GM23338 (cell line): ENCODE measurements at places on chromosomes 13 and 19.

- DNase-seq = no peak
Measured at GRCh38 chr13:33251131-33251661, 34.4 kb downstream of the STARD13 start.

GRCh38 chr13:99565478-99566124, 64.3 kb downstream of the TM9SF2 start:
- DNase-seq = peak; percentile 59

- DNase-seq = no peak
Measured at GRCh38 chr13:95708811-95709500, 32.0 kb downstream of the DNAJC3 start.

DNA sequence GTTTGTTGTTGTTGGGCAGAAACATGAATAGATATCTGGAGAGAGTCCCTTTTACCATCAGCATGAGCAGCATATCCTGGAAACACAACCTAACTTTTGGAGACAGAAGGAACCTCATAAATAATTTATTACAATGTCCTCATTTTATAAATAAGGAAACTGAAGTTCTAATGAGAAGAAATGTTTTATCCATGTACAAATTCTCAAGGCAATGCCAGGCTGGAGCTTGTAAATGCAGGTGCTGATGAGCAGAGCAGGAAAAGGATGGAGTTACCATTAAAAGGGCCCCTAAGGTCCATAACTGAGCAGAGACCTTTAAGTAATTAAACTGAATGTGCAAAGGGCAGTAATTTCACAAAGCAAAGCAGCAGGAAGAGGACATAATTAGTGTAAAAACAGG, 17.3 kb downstream of the LCP1 start:
- DNase-seq = no peak

DNA sequence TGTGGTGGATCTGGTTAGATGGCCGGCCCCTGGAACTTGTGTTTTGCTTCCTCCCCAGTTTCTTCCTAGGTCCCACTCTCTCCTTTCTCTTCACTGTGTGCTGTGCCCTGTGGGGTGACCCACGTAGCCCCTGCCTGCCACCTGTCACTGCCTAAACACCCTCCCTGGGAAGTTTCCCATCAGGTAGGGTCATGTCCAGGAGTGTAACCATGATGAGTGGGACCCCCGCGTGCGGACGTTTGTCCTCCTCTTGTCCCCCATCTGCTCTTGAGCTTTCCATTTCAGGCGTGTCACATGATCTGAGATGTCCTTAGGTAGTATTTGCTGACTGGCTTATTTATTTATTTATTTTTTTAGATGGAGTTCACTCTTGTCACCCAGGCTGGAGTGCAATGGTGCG, 61.3 kb downstream of the ARHGEF7 start:
- no peak for DNase-seq

DNA sequence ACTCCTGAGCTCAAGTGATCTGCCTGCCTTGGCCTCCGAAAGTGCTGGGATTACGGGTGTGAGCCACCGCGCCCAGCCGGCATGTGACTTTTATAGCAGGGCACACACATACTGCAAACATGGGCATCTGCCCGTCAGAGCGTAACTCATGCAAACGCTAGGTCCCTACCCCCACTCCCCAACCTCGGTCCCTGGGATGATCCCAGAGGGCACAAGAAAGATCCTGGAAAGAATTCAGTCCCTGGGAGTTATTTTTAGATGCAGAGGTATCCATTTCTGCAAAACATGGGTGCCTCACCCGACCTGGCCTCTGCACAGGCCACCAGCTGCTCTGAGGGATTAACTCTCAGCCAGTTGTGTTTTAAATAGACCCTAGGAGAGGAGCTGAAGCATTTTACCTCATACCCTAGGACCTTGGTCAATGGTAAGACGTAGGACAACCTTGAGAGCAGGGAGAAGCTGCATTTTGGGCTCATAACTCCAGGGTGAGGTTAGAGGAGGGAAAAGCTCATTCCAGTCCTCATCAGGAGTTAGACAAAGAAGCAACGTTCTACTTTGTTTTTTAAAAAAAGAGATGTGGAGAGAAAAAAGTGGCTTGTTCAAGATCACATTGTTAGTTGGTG, 10.8 kb downstream of the TMEM38A start:
- DNase-seq = no peak

GRCh38 chr13:40667622-40667978, 1.2 kb upstream of the FOXO1 start:
- DNase-seq = peak; percentile 85

GRCh38 chr19:39506944-39507714, 7.8 kb upstream of the SELENOV start:
- DNase-seq = peak; percentile 90

DNA sequence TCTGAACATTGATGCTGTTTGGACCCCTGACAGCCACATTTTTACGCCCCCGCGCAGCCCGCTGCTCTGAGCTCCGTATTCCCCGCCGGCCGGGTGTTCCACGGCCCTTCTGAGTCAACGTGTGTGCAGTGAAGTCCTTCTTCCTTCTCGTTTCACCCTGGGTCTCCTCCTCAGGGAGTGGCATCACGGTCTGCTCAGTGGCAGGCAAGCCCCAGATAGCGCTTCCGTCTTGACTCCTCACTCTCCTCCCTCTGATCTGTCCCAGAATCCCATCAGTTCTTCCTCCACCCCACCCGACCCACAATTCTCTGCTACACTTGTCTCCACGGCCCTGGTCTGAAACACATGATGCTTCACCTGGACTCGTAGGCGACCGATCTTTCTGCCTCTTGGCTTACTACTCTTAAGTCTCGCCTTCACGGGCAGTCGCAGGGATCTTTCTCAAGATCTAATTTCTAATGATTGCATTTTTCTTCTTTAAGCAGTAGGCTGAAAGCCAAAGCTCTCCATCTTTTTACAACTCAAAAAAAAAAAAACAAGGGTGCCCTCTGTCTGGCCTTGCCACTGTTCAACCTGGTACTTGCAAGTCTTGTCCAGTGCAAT, 33.9 kb downstream of the CCNE1 start:
- DNase-seq = peak; percentile 50

DNA sequence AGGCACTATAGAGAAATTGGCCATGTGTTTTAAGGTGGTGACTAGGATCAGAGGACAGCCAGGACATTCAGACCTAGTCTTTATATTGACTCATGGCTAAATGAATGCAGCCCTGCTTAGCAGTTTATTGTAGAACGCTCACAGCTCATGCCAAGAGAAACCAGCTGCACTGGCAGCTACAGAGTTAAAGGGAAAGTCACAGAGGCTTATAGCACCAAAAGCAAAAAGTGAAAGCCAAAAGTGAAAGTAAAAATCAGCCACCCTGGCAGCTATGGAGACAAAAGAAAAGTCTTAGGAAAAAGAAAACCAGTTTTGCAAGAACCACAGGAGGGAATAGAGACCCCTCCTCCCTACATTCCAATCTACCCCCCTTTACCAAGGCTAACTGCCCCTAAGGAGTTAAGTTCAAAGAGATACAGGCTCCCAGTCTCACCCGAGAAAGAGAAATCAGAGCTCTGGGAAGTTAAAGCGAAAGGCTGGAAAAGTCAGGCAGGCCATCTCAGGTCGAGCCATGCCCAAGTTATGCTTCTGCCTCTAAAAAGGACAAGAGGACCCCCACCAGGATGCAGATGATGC, 99.0 kb downstream of the ZNF429 start:
- DNase-seq = peak; percentile 95

DNA sequence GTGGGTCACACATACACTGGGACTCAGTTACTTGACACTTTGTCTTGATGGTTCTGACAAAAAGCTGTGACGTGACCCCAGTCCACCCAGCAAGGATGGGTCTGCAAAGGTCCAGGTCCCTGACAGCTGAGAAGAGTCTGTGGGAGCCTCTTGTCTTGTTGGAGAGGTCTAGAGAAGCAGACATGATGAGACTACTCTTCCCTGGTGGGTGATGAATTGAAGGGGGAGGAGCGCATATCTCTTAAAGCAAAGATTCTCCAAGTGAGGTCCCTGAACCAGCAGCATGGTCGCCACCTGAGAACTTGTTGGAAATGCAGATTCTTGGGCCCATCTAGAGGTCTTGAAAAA, 78.5 kb upstream of the MEDAG start:
- DNase-seq = no peak

- DNase-seq = no peak
Measured at GRCh38 chr19:5635427-5635826, 12.5 kb downstream of the SAFB start.

GRCh38 chr19:32129141-32129540, 216.3 kb upstream of the ZNF507 start:
- no peak for DNase-seq

DNA sequence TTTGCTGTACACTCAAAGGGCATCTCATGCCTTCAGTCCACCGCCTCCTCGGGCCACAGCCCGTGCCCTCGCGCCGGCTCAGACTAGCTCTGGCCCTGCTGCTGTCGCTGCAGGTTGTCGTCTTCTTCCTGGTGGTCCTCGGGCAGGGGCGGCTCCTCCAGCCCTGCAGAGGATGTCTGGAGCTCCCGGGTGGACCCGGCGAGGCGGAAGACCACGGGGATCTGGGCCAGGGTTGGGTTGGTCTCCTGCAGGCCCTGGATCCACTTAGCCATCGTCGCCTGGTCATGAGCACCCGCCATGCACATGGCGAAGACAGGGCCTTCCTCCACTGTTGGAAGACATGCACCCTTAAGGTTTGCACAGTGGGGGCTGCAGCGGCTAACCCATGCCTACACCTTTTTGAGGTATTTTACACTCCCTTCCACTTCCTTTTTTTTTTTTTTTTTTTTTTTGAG, 489 bp upstream of the ZNF653 start:
- DNase-seq = no peak

DNA sequence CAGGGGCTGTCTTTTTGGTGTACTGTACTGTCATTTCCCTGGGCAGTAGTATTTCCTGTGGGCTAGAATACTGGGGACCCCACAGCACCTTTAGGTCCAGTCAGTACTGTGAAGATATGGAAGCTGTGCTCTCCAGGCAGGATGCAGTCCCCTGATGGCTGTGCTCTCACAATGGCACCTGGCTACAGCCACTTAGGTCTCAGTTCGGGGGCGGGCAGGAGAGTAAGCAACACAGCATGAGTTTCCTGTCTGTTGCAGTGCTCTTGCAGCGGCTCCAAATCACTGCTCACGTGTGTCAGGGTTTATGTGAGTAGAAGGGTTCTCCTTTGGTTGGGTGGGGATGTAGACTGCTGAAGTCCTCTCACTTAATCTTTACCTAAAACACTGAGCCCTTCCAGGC, 810.4 kb downstream of the DACH1 start:
- DNase-seq = peak; percentile 48

GRCh38 chr19:343941-344624, 513 bp downstream of the MIER2 start:
- DNase-seq = peak; percentile 47

DNA sequence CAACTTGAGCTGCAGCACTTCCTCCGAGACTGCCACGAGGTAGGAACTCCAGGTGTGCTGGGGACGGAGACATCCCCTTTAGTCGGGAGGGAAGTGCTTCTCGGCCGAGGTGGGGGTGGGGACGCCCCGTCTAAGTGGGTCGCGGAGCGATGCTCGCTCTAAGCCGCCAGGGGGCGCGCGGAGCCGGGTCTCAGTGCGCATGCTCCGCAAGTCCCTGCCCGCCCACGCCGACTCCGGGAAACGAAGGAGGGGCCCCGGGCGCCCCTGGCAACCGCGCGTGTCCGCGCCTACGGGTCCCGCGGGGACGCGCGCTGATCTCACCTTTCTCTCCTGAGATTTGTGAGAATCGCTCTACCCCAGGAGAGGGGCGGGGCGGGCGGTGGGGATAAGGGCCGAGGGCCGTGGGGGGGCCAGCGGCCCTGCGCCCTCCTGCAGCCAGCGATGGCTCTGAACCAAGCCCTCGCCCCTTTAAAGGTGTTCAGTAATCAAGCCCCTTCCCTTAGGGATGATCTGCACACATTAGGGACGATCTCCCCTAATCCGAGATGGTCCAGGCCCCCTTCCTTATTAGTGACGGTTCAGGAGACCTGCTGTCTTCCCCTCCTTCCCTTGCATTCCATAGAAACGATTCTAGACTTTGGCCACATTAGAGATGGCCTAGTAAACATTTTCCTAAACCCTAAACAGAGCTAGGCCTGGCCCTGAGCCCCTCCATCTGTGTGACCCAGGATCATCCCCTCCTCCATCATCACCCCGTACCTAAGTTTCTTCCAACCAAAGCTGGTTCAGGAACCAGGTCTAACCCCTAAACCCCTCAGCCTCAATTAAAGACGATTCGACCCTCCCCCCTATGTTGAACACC, 47.3 kb upstream of the SHKBP1 start:
- peak; percentile 95 for DNase-seq

DNA sequence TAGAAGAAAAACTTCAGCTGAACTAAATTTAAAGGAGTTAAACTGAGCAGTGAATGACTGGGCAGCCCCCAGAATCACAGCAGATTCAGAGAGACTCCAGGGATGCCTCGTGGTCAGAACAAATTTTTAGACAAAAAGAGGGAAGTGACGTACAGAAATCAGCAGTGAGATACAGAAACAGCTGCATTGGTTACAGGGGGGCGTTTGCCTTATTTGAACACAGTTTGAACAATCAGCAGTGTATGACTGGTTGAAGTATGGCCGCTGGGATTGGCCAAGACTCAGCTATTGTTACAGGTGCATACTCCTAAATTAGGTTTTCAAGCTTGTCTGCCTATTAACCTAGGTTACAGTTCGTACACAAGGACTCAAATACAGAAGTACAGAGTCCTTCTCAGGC, 2.2 kb upstream of the SPRYD7 start:
- no peak for DNase-seq

DNA sequence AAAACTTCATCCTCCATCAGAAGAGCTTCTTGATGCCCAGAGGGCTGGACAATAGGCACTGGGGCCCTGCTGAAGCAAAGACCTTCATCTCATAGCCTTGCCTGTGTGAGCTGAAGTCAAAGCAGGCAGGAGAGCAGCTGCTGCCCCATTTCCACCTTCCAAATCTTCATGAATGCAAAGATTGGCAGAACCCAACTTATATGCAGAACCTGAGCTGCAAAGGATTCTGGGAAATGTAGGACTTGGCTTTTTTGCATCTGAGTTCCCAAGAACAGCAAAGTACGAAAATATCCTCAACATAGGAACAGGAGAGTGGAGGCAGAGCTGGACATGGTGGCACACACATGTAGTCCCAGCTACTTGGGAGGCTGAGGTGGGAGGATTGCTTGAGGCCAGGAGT, 30.8 kb downstream of the CKM start:
- no peak for DNase-seq

GRCh38 chr13:33284031-33284430, 1.5 kb downstream of the STARD13 start:
- no peak for DNase-seq

GRCh38 chr13:112057736-112058518, 9.0 kb upstream of the SOX1 start:
- peak; percentile 56 for DNase-seq

DNA sequence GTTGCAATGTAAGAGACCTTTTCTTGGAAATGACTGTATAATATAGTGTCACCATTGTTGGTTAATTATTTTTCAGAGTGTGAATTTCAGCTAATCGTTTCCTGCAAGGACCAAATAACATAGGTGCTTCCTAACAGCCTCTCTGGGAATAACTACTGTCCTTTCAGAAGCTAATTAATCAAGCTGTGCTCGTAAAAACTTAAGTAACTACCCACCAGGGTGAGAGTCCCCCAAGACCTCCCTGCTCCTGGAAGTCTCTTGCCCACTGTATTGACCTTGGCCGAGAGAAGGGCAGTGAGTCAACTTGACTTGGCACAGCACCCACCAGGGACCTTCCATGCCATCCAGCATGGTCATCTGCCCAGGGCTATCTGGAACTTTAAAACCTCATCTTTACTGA, 50.3 kb downstream of the UQCRFS1 start:
- DNase-seq = peak; percentile 23

- no peak for DNase-seq
Measured at GRCh38 chr13:98182589-98182988, 5.5 kb upstream of the RNF113B start.
